AG10803 (cell line): ENCODE measurements at places on chromosomes 11 and 22.

- no peak for DNase-seq
Observed at GRCh38 chr11:35109041-35109440, 29.9 kb upstream of the CD44 start.

GRCh38 chr22:24077416-24077815 lies 66.3 kb downstream of the CABIN1 start:
- DNase-seq = no peak

DNA sequence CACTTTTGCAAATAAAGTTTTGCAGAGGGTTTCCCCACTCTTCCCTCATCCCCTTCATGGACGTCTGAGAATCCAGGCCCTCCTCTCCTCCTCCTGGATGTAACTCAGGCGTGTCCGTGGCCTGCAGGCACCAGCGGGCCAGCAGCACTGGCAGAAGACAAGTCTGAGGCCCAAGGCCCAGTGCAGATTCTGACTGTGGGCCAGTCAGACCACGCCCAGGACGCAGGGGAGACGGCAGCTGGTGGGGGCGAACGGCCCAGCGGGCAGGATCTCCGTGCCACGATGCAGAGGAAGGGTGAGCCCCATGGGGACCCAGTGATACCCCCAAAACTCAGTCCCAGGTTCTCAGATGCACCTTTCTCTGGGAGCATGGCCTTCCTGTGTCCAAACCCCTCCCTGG lies 14.4 kb downstream of the TUB start:
- DNase-seq = no peak

DNA sequence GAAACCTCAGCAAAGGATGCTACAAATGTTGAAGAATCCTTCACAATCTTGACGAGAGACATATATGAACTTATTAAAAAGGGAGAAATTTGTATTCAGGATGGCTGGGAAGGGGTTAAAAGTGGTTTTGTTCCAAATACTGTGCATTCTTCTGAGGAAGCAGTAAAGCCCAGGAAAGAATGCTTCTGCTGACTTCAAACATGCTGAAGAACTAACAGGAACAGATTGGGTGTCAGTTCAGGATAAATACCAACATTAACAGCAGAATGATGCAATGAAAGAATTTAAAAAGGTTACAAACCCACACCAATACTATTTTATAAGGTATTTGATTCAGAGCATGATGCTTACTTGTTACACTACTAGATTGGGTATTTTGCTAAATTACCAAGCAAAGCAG lies 33.9 kb downstream of the RAB39A start:
- DNase-seq = peak; percentile 3

DNA sequence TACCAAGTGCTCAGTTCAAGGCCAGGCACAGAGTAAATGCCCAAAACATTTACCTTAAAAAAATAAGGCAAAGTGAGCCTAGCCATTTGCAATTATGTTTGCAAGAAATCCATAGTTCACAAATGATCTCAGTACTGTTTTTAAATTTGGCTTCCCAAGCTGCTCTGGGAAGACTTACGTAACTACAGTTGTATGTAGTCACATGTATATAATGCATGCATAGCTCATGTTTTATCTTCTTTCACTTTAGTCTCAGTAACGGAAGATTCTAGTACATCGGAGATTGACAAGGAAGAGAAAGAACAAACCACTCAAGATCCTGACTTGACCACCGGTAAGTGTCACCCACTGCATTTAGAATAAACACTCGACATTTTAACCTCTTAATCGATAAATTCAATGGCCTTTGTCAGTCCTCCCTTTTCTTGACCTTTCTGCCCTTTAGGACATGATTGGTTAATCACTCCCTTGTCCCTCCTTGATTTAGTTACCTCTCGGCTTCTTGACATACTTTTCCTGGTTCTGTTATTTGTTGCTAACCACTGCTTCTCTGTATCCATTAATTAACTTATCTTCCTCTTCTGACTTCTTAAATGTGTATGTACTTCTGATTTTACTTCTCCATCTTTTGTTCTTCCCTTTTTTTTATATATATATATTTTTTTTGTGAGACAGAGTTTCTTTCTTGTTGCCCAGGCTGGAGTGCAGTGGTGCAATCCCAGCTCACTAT lies 18.0 kb upstream of the JHY start:
- no peak for DNase-seq

DNA sequence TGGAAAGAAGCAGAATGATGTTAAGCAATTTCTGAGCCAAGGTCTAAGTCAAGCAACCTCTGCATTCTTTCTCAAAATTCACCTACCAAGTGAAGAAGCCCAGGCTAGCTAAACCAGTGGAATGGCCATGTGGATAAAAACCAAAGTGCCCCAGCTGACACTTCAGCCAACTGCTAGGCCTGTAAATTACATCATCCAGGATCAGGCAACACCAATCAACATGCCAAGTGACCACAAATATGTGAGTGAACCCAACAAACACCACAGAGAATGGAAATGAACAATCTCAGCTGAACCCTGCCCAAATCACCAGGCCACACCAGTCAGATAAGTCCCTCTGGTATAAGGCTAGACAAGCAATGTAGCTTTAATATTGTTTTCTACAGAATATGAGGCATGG lies 25.1 kb upstream of the FJX1 start:
- peak; percentile 99 for DNase-seq

DNA sequence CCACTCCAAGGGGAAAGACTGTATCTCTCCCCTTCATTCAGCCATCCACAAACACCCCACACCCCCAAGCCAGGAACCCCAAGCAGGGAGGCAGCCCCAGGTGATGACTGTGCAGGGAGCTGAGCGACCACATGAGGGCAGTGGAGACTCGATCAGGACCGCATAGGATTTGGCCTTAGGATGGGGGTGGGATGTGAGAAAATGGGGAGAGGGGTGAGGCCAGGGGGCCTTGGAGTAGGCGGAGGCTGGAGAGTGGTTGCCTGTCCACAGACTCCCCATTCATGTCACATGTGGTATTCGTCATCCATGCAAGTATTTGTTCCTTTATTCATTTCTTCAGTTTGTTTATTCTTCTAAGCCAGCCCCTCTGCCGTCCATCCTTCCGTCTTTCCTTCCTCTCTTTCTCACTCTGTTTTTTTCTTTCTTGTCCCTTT lies 2.7 kb upstream of the RHOD start:
- peak; percentile 24 for DNase-seq

GRCh38 chr11:3041699-3042441 lies 15.4 kb downstream of the CARS1 start:
- no peak for DNase-seq

GRCh38 chr11:118791961-118792569 lies 1.1 kb upstream of the DDX6 start:
- DNase-seq = no peak

GRCh38 chr11:106724293-106724892 lies 293.9 kb downstream of the GUCY1A2 start:
- DNase-seq = no peak

GRCh38 chr11:76680518-76681425 lies 10.2 kb upstream of the LRRC32 start:
- peak; percentile 60 for DNase-seq

DNA sequence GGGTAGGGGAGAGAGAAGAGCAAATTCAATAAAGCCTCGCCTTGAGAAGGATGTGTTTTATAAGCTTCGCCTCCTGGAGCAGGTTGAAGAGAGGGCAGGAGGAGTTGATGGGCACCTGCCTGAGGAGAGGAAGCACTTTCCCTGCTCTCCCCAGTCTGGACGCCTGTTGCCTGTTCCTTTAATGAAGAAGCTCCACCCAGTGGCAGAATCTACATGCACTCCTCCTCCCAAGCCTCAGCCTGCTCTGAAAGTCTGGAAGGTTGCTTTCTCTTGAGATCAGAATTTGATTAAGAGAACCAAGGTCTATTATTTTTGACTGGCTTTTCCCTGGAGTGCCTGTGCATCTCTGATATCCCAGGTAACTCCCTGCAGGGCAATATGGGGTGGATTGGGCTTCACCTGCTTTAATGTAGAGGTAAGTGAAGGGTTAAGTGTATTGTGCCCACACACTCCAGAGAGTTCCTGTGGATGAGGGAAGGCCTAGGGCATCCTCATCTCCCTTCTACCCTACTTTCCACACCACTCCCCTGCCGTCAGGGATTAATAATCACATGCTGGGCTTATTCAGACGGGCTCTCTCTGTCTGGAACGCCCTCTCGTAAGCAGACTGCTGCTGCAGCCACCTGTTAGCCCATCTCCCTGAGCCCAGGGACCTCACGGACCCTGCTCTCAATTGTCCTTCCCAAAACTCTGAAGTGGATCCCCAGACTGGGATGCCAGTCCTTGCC lies 22.3 kb downstream of the NTM start:
- peak; percentile 3 for DNase-seq

DNA sequence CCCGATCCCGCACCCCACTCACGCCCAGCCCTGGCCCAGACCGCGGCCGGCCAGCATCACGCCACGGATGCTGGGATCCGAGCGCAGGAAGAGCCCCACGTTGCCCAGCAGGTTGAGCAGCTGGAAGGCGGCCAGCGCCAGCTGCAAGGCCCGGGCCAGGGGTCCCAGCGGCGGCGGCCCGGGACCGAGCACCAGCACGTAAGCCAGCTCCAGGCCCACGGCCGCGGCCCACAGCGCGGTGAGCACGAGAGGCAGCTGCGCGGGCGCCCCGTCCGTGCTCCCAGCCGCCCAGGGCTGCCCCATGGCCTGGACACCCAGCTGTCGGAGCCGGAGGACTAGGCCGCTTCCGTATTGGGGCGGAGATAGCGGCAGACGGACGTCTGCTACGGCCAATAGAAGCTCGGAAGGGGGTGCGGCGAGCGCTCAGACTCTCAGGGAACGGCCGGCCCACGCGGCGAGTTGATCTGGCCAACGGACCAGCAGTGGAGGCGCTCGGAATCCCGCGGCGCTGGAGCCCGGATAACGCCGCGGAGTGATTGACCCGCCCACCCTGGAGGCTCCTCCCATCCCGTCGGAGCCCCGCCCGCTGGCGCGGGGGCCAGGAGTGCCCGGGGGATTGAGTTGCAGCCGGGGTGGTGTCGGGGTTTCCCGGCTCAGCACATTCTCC lies at the start of gene ZDHHC24:
ZDHHC24 (minus strand) TSS at position 348 of the 667 bp plus-strand sequence; CDS start at position 303, 45 bp downstream.
- peak; percentile 97 for DNase-seq

DNA sequence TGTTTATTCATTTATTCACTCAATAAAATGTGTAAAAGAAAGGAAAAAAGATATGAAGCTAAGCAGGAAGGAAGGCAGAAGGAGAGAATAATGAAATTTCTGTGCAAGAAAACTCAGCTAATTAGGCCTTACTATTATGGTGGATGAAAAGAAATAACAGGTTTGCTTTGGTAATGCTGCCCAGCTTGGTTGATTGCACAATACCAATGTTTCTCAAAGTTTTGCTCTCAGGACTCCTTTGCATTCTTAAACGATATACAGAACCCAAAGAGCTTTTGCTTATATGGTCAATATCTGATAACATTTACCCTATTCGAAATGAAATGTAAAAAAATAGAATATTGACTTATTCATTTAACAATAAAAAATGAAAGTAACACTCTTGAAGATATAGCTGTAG lies 7.3 kb upstream of the CTSC start:
- no peak for DNase-seq

GRCh38 chr11:5364214-5364613 lies 12.9 kb downstream of the OR51B6 start:
- DNase-seq = peak; percentile 94

GRCh38 chr22:42919199-42919598 lies 62.1 kb upstream of the ARFGAP3 start:
- DNase-seq = peak; percentile 59

DNA sequence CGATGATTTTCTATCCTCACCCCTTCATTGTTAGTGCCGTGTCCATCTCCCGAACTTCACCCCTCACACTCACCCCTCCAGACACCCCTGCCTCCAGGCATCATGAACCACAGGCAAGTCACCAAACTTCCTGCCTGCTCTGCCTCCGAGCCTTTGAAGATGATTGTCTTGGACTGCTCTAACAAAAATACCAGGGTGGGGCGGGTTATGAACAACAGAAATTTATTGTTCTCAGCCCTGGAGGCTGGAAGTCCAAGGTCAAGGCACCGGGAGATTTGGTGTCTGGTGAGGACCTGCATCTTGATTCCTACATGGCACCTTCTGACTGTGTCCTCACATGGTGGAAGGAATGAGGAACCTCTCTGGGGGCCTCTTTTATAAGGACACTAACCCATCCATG lies 1508.3 kb downstream of the TBC1D22A start:
- no peak for DNase-seq

DNA sequence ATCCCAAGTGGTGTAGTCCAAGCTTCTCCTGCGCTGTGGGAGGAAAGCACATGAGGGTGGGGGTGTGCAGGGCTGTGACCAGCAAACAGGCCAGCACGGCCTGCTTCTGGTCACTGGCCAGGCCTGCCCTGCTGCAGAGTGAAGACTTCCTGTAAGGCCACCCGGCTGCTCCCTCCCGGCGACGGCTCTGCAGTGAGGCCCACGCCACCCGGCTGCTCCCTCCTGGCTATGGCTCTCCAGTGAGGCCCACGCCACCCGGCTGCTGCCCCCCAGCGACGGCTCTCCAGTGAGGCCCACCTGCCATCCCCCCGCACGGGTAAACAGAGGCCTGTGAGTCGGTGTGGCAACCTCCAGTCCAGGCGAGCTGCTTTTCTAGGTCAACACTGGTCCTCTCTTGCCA lies 31.4 kb upstream of the BRSK2 start:
- DNase-seq = peak; percentile 17

DNA sequence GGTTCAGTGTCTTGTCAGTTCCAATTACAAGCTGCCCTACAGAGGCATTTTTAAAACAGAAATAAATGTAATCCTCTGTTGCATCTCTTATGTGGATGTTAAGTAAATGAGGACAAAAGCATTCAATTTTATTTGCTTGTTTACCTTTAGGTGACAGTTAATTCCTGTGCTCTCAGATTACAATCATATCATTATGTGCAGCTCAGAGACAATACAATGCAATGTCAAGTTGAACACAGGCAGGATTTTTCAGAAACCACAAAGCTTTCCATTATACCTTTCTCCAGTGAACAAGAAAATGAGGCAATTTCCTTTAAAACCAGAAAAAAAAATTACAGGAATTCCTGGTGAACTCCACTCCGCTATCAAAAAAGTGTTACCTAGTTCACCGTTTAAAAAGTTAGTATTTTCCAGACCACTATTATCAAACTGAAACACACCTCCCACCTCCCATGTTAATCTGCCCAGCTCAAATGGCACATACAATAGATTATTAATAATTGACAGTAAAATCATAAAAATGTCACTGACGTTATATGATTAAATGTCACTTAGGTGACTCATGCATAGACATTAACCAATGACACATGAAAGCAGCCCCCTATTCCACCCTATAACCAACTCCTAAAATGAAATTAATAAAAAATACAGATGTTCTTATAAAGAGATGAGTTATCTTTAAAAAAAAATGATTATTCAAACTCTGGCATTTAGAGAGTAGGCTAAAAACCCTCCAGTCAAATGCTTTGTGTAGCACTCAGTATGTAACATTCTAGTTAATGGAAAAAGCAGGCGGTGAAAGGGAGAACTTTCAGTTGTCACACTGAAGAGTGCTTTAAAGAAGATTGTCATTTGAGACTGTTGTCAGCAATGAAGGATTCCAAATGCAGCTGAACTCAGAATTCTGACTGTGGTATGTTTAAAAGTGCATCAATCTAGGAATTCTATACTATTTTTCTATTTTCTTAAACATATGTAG lies 98.6 kb downstream of the MUC15 start:
- DNase-seq = no peak
